ENCODE measurements at places on chromosomes 5 and 9.

DNA sequence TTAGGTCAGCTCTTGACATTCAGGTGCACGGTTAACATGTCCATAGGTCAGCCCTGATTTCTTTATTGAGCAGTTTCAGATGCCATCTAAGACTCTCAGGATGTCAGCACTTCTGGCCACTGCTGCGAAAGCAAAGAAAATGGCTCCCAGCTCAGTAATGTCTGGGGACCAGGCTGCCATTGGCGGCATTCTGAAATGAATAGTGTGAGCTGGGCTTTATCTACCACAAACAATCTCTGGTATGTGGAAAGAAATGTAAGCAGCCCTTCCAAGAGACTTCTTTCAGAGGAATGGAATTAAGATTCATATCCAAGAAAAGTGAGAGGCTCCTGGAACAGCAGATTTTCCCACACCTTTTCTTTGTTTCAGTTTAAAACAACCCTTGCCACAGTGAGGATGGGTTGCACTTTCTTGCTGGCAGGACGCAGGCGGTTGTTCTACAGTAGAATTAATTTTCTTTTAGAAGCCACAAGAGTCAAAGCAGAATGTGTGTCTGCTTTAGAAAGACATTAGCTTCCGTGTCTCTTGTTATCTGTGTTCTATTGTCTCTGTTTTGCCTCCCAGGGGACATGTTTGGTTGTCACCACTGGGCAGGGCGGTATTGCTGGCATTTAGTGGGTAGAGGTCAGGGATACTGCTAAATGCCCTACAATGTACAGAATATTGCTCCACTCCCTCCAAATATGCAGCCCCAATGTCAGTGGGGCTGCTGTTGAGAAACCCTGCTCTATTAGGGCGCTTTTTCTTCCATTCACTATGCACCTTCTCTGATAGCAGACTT lies 149.9 kb upstream of the ANKH start:
- no peak for DNase-seq

GRCh38 chr5:7146886-7147285 lies 249.1 kb upstream of the ADCY2 start:
- DNase-seq = no peak

GRCh38 chr5:11777096-11777495 lies 127.2 kb downstream of the CTNND2 start:
- no peak for DNase-seq

DNA sequence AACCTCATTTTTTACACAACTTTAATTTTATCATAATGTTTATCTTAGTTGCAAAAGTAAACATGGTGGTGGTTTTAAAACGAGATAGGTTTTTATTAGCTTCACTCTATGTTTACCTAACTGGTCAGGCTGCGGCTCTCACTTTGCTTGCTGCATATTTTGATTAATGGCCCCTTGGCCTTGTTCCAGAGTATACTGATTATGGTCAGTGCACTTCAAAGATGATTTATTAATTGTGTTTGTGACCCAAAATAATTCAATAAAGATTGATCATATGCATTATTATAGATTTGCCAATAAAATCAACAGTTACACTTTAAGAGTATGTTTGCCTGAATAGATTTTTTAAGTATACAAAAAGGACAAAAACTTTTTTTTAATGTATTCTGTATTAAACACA lies 188.0 kb downstream of the XRCC4 start:
- DNase-seq = no peak

DNA sequence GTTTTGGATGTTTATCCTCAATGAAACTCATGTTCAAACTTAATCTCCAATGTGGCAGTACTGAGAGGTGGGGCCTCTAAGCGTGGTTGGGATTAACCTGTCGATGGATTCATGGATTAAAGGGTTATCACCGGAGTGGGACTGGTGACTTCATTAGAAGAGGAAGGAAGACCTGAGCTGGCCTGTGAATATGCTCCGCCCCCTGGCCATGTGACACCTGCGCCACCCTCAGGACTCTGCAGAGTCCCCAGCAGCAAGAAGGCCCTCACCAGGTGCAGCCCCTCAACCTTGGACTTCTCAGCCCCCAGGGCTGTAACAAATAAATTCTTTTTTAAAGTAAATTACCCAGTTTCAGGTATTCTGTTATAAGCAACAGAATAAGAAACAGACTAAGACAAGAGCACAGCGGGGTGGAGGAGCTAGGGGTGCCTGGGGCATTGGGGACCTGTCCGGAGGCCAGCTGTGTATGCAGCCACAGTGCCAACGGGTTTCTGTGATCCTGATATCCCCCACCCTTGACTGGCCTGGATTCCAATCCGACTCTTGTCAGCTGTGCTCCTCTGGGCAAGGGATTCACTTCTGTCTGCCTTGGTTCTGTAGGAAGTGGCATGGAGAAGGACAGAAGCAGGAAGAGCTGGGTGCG lies 3.2 kb upstream of the MAPK9 start:
- DNase-seq = no peak

GRCh38 chr9:108786901-108787689 lies 68.7 kb downstream of the ACTL7B start:
- no peak for DNase-seq

DNA sequence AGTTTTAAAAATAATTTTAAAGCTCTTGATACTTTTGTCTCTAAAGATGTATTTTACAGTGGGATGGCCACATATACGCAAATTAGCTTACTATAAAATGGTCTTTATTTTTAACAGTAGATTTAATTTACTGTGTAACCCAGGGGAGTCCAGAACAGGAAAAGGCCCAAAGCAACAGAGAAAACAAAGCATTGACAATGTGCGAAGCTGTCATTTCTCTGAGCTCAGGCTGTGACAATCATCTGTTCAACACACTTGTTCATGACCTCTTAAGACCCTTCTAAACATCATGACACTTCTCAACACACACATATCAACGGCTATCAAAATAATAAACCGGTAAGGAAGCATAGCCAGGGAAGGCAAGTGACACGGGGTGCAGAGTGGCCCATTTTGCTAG lies 499.6 kb upstream of the MPDZ start:
- DNase-seq = no peak

DNA sequence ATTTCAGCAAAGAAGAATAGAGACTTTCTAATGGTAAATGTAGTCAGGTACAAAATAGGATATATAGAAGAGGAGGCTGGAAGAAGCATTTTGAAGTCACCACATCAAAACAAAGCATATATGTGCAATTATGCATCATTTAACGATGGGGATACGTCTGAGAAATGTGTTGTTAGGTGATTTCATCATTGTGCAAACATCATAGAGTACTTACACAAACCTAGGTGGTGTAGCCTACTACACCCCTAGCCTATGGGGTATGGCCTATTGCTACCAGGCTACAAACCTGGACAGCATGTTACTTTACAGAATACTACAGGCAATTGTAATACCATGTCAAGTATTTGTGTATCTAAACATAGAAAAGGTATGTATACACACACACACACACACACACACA lies 28.4 kb downstream of the ELP1 start:
- no peak for DNase-seq

Data from cortex of kidney (tissue), 1 donor.